ENCODE measurements at places on chromosomes 3 and 15. TPM values are rescaled to one million over a fixed set of nuclear protein-coding genes. Genes with fewer than 3 reads are reported as not detected.

SAMMSON gene
- total RNA-seq, result 0.27 TPM

ISLR gene
- 16.2 TPM for total RNA-seq

CHCHD6 gene
- 12.1 TPM for total RNA-seq

FANCD2OS gene
- total RNA-seq, result not detected

NEK10 gene
- 3.3 TPM for total RNA-seq

IL17RC gene
- 20.4 TPM for total RNA-seq

GABRB3 gene
- total RNA-seq, result 2.7 TPM

FAM3D gene
- not detected for total RNA-seq

UCN2 gene
- 0.48 TPM for total RNA-seq

PXYLP1 gene
- total RNA-seq, result 38.8 TPM

GOLGA8H gene
- 1.7 TPM for total RNA-seq

SEMA3G gene
- total RNA-seq, result 15.3 TPM

NEDD4 gene
- total RNA-seq, result 10.5 TPM

LMOD3 gene
- total RNA-seq, result 117 TPM

VILL gene
- 2.6 TPM for total RNA-seq

SST gene
- not detected for total RNA-seq

SMCO1 gene
- total RNA-seq, result 28.7 TPM

CBLB gene
- 38.6 TPM for total RNA-seq

C15orf62 gene
- not detected for total RNA-seq

AMIGO3 gene
- 0.35 TPM for total RNA-seq

EHHADH gene
- 17.7 TPM for total RNA-seq

CADM2 gene
- 0.65 TPM for total RNA-seq

ARL6IP5 gene
- total RNA-seq, result 167 TPM

OR5H6 gene
- total RNA-seq, result not detected

SCN11A gene
- total RNA-seq, result 0.05 TPM

C3orf49 gene
- total RNA-seq, result not detected

RFX7 gene
- total RNA-seq, result 10.1 TPM

All from cardiac septum (tissue), 1 donor.